Retinal pigment epithelial cell (primary cell): ENCODE measurements at places on chromosomes 11 and 22.

- DNase-seq: no peak
Measured at GRCh38 chr11:45817191-45817590, 12.2 kb downstream of the SLC35C1 start.

DNA sequence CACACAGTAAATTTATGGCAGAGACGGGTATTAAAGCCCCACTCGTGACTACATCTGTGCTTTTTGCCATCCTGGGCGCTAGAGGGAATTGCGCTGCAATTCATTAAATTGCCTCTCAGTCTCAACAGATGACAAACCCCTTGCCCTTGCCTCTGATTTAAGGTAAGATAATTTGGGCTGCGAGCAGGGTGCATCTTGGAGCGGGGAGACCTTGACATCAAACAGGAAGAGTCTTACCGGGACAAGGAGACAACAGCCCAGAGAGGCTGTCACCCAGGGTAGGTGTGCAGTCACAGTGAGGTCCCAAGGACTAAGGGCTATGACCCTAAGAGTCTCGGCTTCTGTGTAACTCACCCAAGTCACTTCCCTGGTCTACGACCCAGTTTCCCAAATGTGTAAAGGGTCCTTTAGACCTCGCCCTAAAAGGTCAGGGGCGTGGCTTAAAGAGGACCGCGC, 449 bp upstream of the TOM1 start:
- DNase-seq: no peak

- no peak for DNase-seq
Measured at GRCh38 chr22:24424001-24424900, 3.1 kb upstream of the ADORA2A start.

GRCh38 chr11:34343153-34343552, 14.7 kb downstream of the ABTB2 start:
- DNase-seq: peak; percentile 76

- no peak for DNase-seq
Measured at GRCh38 chr22:38067028-38067415, 9.8 kb downstream of the PICK1 start.

GRCh38 chr11:90775567-90776165, 552.8 kb upstream of the CHORDC1 start:
- DNase-seq: no peak

GRCh38 chr11:117316197-117316961, at the start of gene BACE1:
Gene BACE1, minus strand, starts transcription at chr11:117316256. Its CDS starts 461 bp downstream, at chr11:117315795.
- DNase-seq: peak; percentile 43
